ENCODE measurements at places on chromosomes 16 and 17.

DNA sequence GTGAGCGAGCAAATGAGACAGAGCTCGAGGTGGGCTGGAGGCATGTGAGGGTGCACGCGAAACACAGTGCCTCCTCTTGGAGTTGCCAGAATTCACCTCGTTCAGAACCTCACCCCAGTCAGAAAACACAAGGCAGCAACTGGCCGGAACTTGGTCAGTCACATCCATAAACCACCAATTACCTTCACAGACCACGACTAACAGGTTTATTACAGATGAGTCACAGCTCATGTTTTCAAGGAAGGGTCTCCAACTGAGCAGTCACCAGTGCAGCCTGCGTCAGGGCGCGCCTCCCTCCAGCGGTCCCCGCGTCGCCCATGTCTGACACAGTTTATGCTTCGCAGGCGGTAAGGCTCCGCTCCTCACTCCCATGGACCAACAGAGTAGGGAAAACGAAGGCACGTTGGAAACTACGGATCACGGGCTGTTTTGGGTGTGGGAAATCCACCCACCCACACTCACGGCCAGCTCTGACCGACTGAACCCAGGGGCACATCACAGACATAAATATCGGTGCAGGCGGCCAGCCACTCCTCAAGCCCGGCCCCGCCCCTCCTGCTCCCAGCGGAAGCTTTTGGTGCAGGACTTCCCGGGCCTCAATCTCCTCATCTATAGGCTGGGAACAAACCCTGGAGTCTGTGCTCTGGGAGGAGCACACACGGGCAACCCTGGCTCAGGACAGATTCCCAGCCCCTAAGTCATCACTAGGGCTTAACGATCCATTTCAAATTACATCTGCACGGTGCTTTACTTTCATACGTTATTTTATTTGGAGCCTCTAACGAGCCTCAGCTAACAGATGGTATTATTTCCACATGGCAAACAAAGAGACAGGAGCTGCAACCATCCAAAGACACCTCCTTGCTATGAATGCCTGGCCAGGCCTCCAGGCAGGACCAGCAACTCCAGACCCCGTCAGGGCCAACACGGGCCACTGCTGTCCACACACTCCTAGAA lies 126.3 kb downstream of the ZNF778 start:
- DNase-seq = no peak

GRCh38 chr16:31002250-31002700 lies 8.2 kb downstream of the STX1B start:
- DNase-seq = no peak

- DNase-seq = no peak
These were observed 23.8 kb downstream of the EZH1 start for GRCh38 chr17:42720996-42721583.

GRCh38 chr16:50957056-50957455 lies 194.0 kb downstream of the SALL1 start:
- DNase-seq = no peak

DNA sequence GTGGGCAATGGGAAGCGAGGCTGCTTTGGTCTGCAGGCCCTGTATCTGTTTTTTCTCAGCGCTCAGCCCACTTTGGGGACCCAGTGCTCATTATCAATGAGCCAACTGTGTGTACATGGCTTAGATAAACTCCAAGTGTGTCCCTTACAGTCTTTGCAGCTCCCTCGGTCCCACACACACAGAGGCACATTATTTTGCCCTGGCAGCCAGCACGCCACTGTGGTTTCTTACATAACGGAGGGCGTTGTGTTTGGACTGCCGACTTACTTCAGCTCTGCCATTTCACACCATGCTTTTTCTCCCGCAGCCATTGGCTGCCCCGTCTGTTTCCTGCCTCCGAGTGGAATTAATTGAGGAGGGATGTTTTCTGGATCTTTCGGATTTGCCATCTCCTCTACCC lies 56.5 kb upstream of the CLEC18A start:
- DNase-seq = no peak

DNA sequence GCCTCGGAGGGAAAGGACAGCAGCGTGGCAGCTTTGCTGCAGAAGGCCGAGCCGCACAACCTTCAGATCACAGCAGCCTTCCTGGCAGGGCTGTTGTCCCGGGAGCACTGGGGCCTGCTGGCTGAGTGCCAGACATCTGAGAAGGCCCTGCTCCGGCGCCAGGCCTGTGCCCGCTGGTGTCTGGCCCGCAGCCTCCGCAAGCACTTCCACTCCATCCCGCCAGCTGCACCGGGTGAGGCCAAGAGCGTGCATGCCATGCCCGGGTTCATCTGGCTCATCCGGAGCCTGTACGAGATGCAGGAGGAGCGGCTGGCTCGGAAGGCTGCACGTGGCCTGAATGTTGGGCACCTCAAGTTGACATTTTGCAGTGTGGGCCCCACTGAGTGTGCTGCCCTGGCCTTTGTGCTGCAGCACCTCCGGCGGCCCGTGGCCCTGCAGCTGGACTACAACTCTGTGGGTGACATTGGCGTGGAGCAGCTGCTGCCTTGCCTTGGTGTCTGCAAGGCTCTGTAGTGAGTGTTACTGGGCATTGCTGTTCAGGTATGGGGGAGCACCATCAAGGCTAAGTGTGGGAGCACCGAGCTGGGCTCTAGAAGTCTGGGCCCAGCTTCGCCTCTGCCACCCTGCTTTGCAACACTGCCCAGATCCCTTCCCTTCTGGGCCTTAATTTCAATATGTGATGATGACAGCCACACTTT lies 18.6 kb downstream of the NOD2 start:
- DNase-seq = no peak

DNA sequence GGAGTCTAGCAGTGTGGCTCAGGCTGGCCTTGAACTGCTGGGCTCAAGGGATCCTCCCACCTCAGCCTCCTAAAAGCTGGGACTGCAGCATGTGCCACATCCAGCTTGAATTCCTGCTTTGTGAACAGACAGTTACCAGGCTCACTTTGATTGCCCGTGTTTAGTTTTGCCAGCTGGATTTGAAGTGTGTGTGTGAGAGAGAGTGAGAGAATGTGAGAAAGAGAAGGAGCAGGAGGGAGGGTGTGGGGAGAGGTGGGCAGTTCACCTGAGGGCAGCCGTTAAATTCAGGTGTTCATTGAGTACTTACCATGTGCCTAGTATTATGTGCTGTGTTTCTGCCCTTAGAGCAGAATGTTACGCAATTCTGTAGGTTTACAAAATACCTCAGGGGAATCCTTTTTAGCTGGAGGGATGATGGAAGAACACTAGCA lies 4.7 kb downstream of the DUSP14 start:
- no peak for DNase-seq

GRCh38 chr17:68676856-68677255 lies 75.7 kb upstream of the FAM20A start:
- DNase-seq = no peak

DNA sequence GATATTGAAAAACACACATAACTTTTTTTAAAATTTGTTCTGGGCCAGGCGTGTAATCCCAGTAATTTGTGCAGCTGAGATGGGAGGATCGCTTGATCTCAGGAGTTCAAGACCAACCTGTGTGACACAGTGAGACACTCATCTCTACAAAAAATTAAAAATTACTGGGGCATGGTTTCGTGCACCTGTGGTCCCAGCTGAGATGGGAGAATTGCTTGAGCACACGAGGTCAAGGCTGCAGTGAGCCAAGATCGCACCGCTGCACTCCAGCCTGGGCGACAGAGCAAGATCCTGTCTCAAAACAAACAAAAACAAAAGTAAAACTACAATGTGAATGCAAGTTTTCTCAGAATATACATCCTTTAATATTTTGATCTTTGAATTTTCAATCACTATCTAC lies 15.1 kb downstream of the C16orf54 start:
- no peak for DNase-seq

- no peak for DNase-seq
These were observed 270.3 kb downstream of the ABCC12 start for GRCh38 chr16:47885489-47885888.

- DNase-seq = no peak
These were observed 31.7 kb downstream of the SGSM2 start for GRCh38 chr17:2369039-2369438.

- DNase-seq = no peak
These were observed 40.1 kb downstream of the BPTF start for GRCh38 chr17:67865438-67865837.

DNA sequence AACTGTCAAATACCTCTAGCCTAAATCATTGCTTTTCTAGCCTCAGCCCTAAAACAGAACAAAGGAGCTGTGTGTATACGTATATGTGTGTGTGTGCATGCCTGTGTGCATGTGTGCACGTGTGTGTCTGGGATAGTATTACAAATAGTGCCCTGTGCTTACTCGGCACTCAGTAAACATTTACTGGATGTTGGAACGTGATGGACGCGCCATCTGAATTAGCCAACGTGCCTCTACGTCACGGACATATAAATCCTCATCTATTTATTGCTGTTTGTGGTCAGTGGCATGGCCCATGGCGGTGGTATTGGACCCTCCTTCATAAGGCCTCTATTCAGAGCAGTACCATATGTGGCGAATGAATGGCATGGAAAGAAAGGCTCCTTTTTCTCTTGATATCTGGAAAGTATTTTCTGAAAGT lies 37.5 kb downstream of the WWP2 start:
- DNase-seq = no peak

GRCh38 chr16:5653041-5653440 lies 555.4 kb upstream of the EEF2KMT start:
- DNase-seq = no peak

DNA sequence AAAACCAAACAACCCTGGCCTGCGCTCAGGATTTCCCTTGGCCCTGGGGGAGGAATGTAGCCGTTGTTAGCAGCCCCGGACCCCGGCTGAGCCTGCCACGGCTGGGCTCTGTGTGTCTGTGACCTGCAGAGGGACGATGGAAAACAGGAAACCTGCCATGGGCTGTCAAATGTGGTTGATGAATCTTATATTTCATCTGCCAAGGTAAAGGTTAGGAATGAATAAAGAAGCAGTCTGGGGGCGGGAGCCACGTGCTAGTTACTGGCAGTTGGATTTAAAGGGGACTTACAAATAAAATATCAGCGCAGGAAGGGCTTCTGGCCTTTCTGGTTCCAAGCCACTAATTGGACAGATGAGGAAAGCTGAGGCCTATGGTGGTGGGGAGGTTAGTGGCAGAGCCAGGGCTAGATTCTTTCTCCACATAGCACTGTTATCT lies at the start of gene KRT23:
Gene KRT23 (minus strand): TSS at position 263 of the 436 bp plus-strand sequence. CDS start 1,043 bp downstream, outside the sequence.
- DNase-seq = no peak

DNA sequence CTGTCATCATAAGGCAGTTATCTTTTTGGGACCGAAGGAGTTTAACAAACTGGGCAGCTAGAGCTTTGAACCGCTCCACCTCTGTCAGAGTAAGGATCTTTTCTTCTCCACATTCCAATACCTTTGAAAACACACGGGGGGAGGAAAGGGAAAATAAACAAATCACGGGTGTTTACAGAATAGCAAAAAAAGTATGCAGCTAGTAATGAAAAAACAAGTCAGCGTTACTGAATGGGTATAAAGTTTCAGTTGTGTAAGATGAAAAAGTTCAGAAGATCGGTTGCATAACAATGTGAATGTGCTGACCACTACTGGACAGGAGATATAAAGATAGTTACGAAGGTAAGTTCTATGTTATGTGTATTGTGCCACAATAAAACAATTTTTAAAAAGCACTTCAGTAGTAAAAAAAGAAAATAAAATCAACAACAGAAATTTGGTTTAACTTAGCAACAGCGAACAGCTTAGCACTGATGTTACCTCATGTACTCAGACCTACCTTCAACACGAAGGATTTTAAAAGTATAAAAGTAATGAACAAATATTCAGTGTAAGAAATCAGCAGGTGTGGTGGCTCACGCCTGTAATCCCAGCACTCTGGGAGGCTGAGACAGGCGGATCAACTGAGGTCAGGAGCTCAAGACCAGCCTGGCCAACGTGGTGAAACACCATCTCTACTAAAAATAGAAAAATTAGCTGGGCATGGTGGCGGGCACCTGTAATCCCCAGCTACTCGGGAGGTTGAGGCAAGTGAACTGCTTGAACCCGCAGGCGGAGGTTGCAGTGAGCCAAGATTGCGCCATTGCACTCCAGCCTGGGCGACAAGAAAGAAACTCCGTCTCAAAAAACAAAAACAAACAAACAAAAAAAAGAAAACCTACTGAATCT lies 34.3 kb downstream of the MARF1 start:
- no peak for DNase-seq

GRCh38 chr16:89507214-89507833 lies 879 bp upstream of the SPG7 start:
- DNase-seq = no peak

- no peak for DNase-seq
These were observed 21.1 kb downstream of the NPTX1 start for GRCh38 chr17:80455336-80455710.

DNA sequence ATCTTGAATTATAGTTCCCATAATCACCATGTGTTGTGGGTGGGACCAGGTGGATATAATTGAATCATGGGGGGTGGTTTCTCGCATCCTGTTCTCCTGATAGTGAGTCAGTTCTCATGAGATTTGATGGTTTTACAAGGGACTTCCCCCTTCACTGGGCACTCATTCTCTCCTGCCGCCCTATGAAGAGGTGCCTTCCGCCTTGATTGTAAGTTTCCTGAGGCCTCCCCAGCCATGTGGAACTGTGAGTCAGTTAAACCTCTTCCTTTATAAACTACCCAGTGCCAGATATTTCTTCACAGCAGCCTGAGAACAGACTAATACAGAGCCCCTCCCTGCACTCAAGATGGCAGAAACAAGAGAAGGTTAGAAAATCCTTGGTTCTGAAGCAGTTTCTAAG lies 26.4 kb downstream of the LDAF1 start:
- DNase-seq = no peak

GRCh38 chr16:65832679-65833078 lies 533.8 kb upstream of the CDH5 start:
- DNase-seq = no peak

DNA sequence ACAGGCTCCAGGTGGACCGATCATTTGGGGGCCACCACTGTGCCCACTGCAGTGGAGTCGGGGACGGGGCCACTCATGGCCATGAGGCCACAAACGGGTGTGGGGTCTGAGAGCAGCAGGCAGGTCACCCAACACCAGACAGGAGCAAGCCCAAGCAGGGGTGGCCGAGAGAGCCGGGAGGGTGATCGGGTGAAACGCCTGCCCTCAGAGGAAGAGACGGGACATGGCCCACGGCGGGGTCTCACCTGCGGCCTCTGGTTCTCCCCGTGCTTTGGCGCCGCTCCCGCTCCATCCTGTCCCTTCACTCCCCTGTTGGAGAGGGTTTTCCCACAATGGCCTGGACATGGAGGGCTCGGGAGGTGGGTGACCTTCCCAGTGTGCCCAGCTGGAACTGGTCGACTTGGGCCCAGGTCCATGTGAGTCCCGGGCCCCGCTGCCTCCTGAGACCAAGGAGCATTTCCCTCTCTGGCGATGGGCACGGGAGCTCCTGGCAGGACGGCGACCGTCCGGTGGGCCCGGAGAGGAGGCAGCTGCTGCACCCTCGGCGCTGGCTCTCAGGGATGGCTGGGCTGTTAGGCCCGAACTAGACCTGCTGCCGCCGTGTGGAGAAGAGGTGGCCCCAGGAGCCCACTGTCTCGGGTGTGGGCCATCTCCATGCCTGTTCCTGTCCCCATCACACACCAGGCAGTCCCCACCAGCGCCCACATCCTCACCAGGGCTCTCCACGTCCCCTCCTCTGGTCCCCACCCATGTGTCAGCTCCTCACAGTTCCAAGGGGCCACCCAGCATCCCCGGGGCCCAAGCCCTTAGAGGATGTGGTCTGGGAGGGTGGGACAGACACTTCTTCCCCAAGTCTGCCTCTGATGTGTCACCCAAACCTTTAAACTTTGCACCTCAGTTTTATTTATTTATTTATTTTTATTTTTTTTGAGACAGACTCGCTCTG lies 13.4 kb upstream of the BAHCC1 start:
- no peak for DNase-seq

Data from activated T-helper 1 cell treated with anti-CD3 and anti-CD28 coated beads, Interleukin-2, amount 50 U/mL, for 16 hours (primary cell).